ENCODE measurements at places on chromosomes 11 and 22. TPM values are rescaled to one million over a fixed set of nuclear protein-coding genes. Genes with fewer than 3 reads are reported as not detected.

OR5M3 gene
- total RNA-seq: not detected

BIRC3 gene
- total RNA-seq: 0.18 TPM

SAA4 gene
- total RNA-seq: not detected

GALNT18 gene
- 1.9 TPM for total RNA-seq

- DNase-seq: peak; percentile 80
These were observed 393 bp downstream of the ST13 start for GRCh38 chr22:40855979-40856512.

DNA sequence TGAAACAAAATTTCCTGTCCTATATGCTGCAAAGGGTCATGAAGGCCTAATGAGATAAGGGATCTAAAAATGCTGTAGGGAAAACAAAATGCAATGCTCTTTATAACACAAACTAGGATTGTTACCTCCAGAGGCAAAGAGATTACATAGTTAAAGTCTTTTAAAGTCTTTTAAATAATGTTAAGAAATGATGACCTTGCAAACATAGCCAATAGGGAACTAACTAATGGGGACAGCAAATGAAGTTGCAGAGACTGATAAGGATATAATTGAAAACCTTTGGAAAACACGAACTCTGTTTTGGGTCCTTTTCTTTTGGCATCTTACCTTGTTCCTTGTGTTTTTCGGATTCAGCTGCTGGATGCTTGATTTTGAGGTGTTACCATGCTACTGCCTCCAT, 485.9 kb downstream of the KCNA4 start:
- DNase-seq: no peak

CRACR2B gene
- 35.8 TPM for total RNA-seq

All from H7 (cell line).